Stimulated activated CD8-positive, alpha-beta memory T cell treated with anti-CD3 and anti-CD28 coated beads, Interleukin-4, amount 100 ng/mL, for 48 hours (primary cell): ENCODE measurements at places on chromosomes 6 and 20.

GRCh38 chr6:1724616-1725015 is 114.9 kb downstream of the FOXC1 start:
- DNase-seq: no peak

- no peak for DNase-seq
Measured at GRCh38 chr20:8360035-8360434, 228.0 kb downstream of the PLCB1 start.

DNA sequence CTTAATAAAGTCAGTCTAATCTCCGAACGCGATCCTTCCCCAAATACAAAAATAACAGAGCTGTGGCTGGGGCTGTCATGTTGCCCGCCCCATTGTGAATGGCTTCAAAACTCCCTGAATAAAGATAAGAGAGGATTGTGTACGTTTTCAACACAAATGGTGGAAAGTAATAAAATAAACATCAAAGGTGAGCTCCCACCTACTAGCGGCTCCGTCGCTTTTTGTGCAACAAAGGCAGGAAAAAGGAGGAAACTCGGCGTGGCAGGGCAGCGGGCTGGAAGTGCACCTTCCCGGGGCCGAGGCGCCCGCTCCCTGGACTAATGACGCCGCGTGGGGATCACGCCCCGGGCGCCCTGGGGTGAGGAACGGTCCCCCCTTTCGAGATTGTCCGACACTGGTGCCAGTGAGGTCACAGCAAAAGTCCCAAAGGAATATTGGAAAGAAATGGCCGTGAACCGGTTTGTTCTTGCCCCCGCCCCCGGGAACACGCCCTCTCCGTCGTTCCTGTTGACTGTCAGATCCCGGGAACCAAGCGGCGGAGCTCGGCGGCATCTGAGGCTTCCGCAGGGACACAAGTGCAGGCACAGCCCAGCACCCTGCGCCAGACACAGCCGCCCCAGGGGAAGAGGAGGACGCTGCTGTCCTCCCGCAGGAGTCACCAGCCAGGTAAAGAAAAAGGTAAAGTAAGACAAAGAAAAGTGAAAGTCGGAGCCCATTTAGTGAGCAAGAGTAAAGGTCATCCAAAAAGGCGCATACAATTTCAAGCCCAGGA is 1.1 kb upstream of the FOXQ1 start:
- no peak for DNase-seq

DNA sequence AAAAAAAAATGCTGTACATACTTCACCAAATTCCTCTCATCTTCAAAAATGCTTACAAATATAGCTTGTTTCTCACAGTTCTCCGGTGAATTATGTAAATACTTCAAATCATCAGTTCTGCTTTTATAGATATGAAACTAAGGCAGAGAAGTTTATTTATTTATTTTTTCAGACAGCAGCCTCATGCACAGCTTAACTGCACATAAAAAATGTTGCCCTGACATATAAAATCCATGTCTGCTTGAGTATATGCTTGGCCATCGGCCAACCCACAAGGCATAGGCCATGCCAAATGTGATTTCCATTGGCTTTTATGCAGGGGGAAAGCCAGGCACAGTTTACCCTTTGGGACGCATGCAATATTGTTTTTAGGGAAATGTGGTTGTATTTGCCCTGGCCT is 57.3 kb upstream of the PHACTR2 start:
- DNase-seq: no peak

DNA sequence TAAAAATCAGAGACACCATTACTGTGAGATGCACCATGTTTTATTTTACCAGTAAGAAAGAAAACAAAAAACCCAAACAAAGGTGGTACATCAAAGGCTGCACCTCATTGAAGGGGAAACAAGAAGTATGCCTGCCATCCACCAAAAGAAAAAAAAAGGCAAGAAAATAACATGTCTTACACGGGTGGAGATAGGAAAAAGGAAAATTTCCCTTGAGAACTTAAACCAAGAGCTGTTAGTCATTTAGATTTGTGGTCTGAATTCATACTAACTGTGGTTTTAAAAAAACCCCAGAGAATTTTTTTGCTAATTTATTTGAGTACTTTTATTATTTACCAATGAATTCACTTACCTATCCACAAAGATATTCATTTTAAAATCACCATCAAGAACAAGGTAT is 144.0 kb downstream of the LRRC1 start:
- DNase-seq: no peak

GRCh38 chr6:23522792-23523547 is 603.0 kb upstream of the NRSN1 start:
- DNase-seq: no peak

DNA sequence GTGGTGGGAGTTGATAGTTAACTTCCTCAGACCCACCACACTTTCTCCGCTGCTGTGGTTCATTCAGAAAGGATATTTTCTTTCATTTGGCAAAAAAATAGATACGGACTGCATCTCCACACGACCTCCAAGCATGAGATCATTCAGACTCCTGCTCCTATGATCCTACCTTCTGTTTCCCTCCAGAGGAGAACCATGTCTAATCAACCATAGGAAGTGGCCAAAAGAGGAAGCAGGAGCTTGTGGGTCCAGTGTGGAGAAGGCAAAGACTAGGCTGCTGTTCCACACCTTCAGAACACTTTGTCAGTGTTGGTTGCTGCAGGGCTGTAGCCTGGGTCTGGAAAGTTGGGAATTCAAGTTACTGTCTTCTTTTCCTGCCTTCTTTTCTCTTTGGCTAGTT is 10.6 kb upstream of the KIF13A start:
- DNase-seq: no peak

GRCh38 chr6:27601668-27602254 is 128.9 kb upstream of the ZNF184 start:
- DNase-seq: no peak

GRCh38 chr6:64252256-64252655 is 616.7 kb downstream of the PHF3 start:
- no peak for DNase-seq

- no peak for DNase-seq
Measured at GRCh38 chr6:4405621-4406212, 270.3 kb upstream of the ECI2 start.

- DNase-seq: no peak
Measured at GRCh38 chr20:52348434-52348833, 156.9 kb upstream of the ZFP64 start.

DNA sequence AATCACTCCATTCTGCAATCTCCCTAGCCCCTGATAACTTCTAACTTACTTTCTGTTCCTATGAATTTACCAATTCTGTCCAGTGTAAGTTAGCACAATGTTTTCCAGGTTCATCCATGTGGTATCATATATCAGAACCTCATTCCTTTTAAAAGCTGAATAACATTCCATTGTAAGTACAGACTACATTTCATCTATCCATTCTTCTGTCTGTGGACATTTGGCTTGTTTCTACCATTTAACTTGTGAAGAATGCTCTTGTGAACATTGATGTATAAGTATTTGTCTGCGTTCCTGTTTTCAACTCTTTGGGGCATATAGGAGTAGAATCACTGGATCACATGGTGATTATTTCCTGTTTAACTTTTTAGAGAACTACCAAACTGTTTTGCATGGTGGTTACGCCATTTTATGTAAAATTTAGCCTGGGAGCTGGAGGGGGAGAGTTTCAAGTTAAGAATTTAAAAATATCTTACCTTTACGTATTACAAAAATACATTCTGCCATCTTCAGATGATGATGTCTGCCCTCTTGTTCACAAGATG is 156.5 kb downstream of the BTBD3 start:
- no peak for DNase-seq

- DNase-seq: no peak
Measured at GRCh38 chr6:139468178-139468819, 93.9 kb upstream of the CITED2 start.

GRCh38 chr6:13299403-13299821 is 28.9 kb downstream of the TBC1D7 start:
- DNase-seq: no peak

- no peak for DNase-seq
Measured at GRCh38 chr6:163878698-163879097, 464.2 kb downstream of the QKI start.

DNA sequence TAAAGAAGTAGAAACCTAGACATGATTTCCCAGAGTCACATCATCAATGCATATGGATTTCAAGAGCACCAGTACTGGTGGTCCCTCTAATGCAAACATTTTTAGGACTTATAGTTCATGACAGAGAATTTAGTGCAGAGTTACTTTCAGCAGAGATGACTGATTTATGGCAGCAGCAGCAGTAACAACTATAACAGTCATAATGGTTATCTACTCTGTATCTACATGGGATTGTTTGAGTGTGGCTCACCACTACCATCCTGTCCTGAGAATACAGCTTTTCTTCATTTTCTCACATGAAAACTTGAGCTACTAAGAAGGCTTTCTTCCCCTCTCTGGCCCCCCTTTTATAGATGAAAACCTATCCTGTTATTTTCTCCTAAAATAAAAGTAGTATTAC is 128.5 kb upstream of the ENPP5 start:
- DNase-seq: no peak

GRCh38 chr20:17172836-17173516 is 53.9 kb upstream of the PCSK2 start:
- DNase-seq: no peak

DNA sequence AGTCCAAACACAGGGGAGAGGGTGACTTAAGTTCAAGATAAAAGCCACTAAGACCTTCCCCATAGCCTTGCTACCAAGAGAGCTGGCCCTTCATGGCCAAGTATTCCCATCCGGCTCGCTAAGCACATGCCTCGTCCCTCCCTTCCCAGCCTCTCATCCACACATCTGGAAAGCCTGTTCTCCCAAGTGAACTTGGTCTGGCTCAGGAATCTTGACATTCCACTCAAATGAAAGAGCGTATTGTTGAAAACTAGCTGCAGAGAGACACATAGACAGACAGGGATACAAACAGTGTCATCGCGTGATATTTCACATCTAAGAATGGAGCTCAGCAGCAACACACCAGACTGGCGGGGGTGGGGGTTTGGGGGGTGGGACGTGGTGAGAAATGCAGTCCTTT is 182.8 kb upstream of the FOXQ1 start:
- no peak for DNase-seq

- peak; percentile 84 for DNase-seq
Measured at GRCh38 chr6:31888276-31889258, 8.9 kb downstream of the EHMT2 start.

- DNase-seq: no peak
Measured at GRCh38 chr6:130853555-130854183, 26.5 kb downstream of the SMLR1 start.

DNA sequence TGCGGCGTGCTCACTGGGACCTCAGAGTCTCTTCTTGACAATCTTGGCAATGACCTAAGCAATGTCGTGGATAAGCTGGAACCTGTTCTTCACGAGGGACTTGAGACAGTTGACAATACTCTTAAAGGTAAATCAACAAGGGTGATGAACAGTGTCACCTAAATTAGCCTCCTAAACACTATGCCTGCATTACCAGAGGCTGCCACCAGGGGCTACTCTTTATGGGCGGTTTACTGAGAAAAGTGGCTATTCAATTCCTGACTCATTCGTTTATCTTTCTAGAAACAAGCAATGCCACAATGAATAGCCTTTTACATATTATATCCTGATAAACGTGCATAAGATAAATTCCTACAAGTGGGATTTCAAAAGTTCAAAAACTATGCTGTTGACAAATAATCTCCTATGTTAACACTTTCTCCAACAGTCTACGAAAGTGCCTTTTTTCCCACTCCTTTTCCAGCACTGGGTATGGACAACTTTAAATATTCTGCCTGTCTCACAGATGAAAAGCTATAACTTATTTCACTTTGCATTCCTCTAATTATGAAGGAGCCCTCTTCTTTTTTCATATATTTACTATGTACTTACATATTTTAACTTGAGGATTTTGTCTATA is 1.3 kb downstream of the BPIFA2 start:
- peak; percentile 73 for DNase-seq

DNA sequence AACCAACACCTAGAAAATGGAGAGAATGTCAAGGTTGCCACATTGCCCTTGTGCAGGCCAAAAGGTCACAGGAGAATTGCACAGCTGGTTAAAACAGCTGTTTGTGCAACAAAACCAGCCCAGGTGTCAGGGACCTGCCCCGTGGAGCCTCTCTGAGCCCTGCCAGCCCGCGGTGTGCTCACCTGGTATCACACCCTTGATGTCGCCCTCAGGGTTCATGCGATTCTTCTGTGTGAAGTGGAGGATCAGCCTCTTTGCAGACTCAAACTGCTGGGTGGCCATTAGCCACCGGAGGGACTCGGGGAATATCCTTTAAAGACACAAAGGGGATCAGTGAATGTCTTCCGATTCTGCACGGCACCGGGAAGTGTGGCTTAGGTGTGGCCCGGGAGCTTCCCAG is 39.2 kb downstream of the PSMG4 start:
- DNase-seq: no peak

DNA sequence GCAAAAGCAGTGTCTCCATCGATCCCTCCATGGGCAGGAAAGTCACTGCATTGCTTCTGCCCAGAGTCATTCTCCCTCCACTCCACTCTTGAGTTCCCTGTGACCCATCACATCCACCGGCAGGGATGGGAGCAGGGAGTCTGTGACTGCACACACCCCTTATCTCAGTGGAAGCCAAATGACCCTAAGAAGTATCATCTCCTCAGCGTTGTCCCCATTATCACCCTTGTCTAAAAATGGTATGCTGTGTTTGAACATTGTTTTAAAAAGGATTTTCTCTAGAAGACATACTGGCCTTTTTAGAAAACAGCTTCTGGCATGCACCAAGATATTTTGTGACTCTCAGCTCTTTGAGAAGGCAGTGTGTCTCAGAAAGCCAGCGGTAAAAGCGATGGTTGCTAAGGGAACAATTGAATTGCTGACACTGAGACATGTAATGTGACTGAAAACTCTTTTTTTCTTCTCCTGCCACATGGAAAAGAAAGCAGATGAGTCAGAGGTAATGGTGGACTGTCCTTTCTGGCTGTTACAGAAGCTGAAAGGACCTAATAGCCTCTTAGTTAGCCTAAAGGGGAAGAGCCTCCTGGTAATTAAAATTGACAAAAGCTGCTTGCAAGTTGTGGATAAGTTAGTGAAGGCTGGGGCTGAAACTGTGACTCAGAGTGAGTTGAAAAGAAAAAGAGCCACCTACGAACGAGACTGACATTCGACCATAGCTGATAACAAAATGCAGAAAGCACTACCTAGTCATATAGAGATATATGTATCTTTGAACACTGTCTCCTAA is 120.5 kb downstream of the MAP3K7 start:
- DNase-seq: no peak

GRCh38 chr6:149934249-149935156 is 7.3 kb upstream of the ULBP2 start:
- peak; percentile 83 for DNase-seq

DNA sequence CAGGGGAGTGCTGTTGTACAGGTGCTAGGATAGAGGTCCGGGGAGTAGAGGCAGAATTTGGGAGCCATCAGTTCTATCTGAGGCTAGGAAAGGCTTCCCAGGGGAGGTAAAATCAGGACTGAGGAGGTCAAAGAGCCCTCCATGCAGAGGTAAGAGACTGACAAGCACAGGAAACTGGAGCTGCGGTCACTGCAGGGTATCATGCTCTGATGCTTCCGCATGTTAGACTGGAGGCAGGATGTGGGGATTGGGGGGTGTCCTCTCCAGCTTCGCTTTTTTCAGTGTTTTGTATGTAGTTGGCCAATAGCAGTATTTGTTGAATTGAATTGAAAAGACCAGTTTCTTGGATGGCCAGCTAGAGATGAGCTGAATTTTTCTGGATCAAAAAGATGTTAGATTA is 87.8 kb downstream of the SLC22A3 start:
- DNase-seq: no peak
